Inflammatory macrophage treated with lipopolysaccharide for 1 hour (primary cell): ENCODE measurements at places on chromosomes 5 and 9.

GRCh38 chr5:74673011-74673790 is 11.8 kb upstream of the HEXB start:
- DNase-seq = peak; percentile 41

- no peak for DNase-seq
Observed at GRCh38 chr9:123225995-123226394, 42.4 kb downstream of the STRBP start.

DNA sequence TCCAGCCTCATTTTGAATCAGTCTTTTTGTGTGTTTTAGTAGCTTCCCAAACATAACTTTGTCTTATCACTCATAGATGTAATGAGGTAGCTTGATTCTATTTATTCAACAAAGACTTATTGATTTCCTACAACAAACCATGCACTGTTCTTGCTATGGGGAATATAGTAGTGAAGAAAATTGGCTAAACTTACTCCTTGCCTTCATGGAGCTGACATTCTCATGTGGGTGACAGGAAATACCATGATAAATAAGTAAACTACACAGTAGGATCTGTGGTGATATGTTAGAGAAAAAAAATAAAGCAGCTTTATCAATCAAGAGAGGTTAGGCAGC is 255.7 kb upstream of the TNC start:
- no peak for DNase-seq

- DNase-seq = no peak
Observed at GRCh38 chr9:124489222-124489621, 18.0 kb downstream of the NR5A1 start.

- DNase-seq = no peak
Observed at GRCh38 chr9:77507212-77507961, 140.7 kb downstream of the GNA14 start.

GRCh38 chr5:139660923-139661814 is 13.0 kb downstream of the CXXC5 start:
- peak; percentile 91 for DNase-seq

- no peak for DNase-seq
Observed at GRCh38 chr5:10709409-10709808, 51.6 kb downstream of the DAP start.

GRCh38 chr5:93582677-93583438 is at the start of gene NR2F1:
NR2F1 (plus strand) TSS chr5:93583222; CDS start chr5:93585024, 1,802 bp downstream.
- DNase-seq = no peak

DNA sequence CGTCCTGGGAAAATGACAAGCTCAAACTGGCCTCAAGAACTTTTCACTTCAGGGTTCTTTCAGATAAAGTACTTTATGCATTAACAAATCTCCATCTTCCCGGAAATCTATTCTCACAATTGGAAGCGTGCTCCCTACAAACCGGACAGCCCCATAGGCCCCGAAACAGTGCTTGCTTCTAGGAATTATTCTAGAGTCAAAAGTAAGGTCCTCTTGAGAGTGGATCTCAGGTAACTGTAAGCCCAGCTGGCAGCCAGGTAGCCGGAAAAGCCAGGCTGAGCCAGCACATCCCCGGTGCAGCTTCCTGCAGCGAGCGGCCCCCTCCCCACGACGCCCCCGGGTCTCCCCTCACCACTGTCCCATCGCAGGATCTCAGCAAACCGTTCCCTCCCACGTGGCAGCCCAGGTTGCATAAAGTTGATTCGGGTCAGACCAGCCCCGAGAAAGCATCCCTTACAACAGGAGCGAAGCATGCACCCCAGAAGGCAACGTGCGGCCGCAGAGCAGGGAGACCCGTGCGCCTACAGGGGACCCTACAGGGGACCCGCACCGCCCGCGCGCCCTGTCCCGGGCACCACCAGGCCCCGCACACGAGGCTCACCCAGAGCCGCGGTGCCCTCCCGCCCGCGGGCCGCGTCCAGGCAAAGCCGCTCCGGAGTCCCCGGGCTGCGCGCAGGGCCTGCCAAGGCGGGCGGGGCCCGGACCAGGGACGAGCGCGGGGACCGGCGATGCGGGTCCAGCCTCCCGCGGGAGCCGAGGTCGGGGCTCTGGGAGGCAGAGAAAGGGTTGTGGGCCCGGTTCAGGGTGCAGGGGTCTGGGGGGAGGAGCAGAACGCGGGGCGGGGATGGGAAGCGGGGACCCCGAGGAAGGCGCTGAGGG is 920 bp downstream of the LPCAT1 start:
- DNase-seq = no peak

GRCh38 chr5:136296846-136297245 is 68.5 kb downstream of the TRPC7 start:
- DNase-seq = no peak

DNA sequence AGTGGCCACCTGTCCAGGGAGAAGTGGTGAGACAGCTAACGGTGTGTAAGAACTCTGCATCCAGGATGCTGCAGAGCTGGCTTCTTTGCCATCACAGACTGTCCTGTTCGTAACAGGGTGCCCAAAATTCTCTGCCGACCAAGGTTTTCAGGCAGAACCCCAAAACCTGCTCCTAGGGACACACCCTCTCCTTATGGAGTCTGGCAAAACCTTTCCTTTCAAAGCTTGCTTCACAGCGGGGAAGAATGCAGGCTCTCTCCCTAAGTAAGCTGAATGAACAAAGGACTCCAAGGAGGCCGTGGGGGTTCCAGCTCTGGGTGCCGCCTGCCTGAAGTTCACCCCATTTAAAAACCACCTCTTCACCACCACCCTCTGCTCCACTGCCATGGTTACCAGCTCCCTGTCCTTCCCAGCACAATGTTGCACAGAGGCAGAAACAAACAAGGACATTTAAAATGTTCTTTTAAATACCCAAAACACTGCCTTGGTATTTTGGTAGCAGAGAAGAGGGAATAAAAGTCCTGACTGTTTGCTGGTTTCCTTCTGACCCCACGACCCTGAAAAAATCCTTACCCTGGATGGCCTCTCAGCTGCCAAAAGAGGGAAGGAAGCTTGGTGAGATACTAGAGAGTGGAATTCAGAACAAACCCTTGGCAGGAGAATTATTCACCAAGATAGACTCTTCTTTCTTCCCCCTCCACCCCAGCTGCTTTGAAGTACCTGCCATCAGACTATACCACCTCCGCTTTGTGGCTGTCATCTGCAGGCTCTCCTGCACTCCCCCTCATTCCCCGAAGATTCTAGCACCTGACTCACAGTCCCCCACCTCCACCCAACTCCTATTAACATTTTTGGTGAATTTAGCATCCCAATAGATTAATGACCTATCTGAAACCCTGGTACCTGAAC is 7.1 kb upstream of the KLF9 start:
- no peak for DNase-seq

DNA sequence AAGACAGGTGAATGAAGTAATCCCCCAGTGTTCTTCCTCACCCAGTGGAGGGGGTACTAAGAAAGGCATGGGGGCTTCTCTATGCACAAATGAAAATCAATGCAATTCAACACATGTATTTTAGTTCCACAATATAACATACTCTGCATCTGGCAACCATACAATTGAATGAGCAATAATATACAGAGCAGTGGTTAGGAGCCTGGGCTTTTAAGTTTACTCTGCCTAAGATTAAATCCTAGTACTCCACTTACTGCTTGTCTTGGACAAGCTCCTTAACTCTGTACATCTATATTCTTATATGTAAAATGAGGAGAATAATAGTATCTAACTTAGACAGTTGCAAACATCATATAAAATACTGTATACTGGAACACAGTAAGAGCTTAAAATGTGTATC is 195.4 kb upstream of the TRIM32 start:
- no peak for DNase-seq

DNA sequence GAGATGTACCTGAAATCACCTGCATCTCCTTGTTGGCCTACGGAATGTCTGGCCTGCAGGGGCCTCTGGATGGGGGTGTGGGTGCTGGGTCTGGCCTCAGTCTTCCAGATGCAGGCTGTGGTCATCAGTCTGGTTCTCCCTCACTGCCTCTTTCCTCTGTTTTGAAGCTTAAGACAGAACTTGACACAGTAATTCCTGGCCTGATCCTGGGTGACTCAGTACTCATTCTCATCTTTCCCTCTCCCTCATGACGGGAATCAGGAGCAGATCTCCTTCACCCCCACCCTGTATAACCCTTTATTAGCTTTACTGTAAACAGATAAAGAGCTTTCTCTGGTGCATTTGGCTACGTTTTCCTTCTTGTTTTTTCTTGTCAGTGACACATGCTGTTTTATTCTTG is 89.3 kb upstream of the ADAMTS16 start:
- DNase-seq = no peak

GRCh38 chr5:168578538-168579487 is at the start of gene PANK3:
PANK3 (minus strand) TSS chr5:168579368; CDS start chr5:168579283, 85 bp downstream.
- peak; percentile 58 for DNase-seq

DNA sequence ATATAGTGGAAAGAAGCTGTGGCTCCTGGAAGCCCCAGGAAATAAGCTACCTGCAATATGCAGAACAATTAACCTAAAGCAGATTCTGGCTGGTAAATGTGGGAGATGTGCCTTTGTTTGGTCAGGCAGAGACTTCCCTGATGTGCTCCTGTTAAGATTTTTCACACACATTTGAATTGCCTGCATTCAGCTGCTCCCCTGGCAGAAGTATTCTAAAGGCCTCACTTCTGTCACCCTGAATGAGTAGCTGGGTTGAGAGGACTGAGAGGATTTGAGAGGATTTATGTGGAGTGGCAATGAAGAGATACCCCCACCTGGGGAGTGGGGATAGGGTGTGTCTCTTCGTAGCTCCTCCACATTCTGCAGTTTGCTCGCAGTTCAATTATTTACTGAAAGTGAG is 130.5 kb downstream of the ST8SIA4 start:
- DNase-seq = no peak

DNA sequence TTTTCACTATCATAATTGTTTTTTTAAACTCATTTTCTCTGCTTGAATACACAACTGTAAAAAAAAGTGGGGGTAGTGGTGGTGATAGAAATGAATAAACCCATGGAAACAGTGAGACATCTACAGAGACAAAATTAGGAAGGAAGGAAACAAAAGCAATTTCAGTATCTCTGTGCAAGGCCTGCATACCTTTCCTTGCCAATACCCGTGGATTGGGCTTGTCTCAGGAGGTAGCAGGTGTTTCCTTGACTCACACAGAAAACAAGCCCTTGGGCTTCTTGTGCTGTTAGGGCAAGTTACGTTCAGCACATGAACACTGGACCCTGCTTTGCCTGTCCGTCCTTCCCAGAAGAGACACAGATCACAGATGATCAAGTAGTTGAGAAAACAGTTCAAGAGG is 372.2 kb downstream of the ZSWIM6 start:
- DNase-seq = no peak

- DNase-seq = no peak
Observed at GRCh38 chr9:107103621-107104020, 179.5 kb upstream of the RAD23B start.

DNA sequence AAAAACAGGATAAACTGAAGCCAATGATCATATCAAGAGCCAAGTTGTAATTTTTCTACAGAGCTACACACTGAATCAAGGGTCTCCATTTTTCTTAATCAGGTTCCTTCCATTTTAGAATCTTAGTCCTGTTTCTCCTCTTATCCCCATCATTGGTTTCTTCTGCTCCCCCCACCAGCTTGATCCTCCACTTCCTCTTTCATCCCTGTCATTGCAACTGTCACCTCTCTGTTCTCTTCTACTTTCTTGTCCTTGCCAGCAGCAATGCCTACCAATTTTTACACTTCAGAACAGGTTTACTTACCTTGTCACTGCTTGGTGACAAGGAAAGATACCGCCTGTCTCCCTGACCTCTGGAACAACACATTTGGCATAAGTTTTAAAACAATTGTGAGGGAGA is 97.3 kb downstream of the CFAP90 start:
- DNase-seq = no peak

- DNase-seq = peak; percentile 95
Observed at GRCh38 chr5:95808686-95809413, 13.7 kb downstream of the GLRX start.

- no peak for DNase-seq
Observed at GRCh38 chr5:177036443-177036842, 13.9 kb downstream of the ZNF346 start.

- no peak for DNase-seq
Observed at GRCh38 chr5:173395257-173395932, 67.2 kb upstream of the STC2 start.
